Activated CD4-positive, alpha-beta T cell treated with anti-CD3 and anti-CD28 coated beads for 24 hours (primary cell): ENCODE measurements at places on chromosomes 7 and 10.

DNA sequence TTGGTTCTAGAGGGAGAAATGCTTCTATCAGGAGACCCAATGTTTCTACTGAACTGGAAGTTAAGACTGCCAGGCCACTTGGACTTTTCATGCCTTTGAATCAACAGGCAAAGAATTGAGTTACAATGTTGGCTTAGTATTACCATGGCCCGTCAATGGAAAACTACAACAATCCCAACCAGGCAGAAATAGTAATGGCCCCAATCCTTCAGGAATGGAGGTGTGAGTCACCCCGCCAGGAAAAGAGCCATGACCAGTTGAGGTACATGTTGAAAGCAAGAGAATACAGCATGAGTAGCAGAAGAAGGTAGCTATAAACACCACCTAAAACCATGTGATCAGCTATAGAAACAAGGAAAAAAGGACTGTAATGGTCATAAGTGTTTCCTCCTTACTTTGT, 101.9 kb downstream of the DGKB start:
- no peak for DNase-seq

DNA sequence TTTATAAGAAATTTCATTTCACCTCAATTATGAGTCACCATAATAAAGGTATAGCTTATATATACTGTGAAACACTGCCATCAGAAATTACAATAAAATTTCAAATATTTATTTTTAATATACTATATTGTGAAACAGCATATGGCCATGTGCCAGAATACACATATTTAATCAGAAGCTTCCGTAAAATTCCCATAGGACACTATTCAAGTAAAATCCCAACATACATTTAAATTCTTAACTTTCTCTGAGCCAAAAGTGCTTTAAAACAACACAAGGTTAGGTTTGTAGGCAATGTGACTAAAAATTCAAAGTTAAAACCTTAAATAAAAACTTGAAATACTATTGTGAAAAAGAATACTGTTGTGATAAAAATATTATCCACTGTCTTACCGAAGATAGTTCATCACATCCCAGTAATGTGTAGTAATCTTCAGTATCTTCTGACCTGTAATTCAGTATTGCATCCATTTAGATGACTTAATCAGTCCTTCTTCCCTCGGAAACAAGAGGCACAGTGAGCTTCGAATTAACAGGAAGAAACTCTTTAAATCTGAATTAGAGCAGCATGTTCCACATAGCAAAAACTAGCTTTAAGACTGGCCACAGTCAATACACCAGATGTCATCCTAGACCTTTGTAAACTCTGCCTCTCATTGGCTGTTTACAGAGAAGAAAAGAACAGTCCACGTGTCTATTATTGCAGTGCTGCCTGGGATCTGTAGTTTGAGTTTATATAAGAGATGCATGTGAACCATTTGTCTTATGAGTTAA, at the start of gene DNAJC12:
TSS of gene DNAJC12 (minus strand) at position 648 of the 774 bp plus-strand sequence. CDS start at position 471, 177 bp downstream.
- no peak for DNase-seq

DNA sequence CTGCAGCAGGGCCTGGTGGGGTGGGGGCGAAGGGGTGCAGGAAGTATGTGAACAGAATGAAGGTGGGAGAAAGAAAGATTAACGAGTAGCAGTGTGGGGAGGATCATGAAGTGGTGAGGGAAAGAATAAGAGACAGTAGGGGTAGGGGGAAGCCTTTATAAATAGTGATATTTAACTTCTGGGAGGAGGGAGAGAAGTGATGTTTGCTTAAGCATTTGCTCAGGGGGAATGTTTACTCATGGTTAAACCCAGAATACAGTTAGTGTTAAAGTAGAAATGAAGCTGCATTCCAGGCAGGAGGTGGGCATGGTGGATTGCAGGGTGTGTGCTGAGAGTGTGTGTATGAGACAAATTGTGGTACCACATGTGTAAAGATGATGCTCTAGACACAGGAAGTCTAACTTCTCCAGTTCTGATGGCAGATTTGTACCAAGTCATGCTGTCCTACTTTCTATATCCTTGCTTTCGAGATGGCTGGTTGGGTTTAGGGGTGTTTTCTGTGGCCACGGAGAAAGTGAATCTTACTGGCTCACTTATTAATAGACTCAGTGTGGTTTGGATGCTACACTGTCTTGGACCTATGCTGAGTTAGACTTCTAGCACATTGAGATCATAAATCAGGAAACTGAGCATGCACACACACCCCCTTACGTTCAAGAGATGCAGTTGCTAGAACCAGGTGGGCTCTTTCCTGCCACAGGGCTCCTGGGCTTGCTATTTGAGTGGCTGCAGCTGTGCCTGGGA, 10.6 kb upstream of the DNMBP start:
- no peak for DNase-seq

DNA sequence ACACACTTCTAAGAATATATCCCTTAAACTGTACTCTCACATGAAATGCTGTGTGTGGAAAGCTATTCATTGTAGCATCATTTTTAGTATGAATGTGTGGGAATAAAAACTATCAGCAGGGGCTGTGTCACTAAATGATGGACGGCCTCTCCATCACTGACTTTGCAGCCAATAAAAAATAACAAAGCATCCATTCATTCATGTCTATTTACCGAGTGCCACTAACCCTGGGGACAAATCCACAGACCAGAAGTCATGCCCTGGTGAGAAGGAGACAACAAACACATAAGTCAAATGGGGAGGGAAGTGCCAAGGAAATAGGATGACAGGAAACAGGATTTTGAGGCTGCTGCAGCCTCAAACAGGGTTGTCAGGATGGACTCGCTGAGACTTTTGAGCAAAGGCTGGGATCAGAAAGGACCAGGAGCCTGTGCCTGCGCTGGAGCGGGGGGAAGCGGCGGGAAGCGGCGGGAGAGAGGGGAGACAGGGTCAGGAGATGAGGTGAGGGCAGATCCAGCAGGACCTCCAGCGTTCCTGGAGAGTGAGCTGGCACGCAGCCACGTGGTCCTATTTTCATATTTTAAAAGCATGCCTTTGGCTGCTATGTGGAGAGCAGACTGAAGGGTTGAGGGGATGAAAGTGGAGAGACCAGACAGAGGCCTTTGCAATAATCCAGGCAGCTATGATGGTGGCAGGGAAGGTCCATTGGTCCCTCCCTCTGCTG, 2.2 kb upstream of the NOM1 start:
- DNase-seq: no peak

DNA sequence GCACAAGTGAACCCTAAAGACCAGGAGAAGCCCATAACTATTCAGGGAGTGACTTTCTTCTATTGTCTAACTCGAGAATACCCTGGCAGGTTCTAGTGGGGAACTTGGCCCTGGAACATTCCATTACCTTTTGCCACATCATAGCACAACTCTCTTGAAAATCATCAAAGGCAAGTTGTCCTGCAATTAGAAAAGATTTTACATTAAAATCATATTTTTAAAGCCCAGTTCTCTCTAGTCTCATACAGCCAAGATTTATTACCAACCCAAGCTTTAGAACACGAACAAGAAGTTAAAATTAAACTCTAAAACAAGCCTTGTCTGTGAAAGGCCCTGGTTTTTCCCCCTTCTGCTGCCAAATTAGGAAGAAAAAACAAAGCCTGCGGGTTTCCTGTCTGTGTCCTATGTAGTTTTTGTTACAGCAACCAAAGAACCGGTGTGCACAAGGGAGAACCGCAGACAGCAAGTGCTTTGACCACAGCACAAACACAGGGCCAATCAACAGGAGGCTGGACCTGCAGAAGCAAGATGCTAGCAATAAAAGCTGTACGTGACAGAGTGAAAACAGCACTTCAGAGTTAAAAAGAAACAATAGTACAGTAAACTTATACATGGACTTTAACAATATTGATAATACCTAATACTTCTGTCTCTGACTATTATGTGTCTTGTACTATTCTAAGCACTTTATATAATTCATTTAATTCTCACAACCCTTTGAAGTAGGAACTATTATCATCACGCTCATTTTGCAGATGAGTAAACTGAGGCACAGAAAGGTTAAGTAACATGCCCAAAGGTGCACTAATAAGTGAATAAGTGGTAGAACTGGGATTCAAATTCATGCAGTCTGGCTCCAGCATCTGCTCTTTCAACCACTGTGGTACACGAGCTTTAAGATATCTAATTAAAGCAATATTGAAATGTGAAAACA, 65.8 kb downstream of the STK17A start:
- peak; percentile 34 for DNase-seq

DNA sequence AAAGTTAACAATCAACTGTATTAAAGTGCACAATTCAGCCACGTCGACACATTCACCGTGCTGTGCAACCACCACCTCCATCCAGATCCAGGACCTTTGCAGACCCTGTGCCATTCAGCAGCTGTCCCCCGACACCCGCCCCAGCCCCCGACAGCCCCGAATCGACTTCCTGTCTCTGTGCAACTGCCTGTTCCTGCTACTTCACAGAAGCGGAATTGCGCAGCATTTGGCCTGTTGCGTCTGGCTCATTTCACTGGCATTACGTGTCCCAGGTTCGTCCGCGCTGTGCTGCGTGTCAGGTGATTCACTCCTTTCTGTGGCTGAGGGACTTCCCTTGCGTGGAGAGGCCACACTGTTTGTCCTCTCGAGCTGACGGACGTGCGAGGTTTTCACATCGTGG, 33.2 kb upstream of the DNAAF5 start:
- DNase-seq: no peak

GRCh38 chr7:12833829-12834228, 146.4 kb downstream of the ARL4A start:
- no peak for DNase-seq
